Activated CD8-positive, alpha-beta T cell treated with anti-CD3 and anti-CD28 coated beads for 36 hours (primary cell): ENCODE measurements at places on chromosomes 1 and 21. TPM values are rescaled to one million over a fixed set of nuclear protein-coding genes. Genes with fewer than 3 reads are reported as not detected.

Gene CCDC30
- total RNA-seq = 0.60 TPM

Gene MAGOH
- 90.9 TPM for total RNA-seq

Gene KIF14
- total RNA-seq = 13.9 TPM

DNA sequence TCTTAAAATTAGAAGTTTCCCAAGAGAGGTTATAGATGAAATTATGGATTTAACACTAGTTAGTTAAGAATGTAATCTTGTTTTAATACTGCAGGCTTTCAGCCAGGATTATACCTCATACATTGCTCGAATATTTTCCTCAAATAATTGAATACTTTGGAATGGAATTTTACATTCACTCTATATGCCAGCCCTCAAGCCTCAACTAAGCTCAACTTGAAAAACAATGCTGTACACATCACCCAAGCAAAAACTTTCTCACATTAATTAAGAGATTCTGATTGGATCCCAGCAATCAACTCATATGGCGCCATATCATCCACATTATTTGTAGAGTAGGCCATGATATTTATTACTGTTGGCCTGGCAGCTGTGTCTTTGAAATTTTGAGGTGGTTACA is 710.7 kb upstream of the ADAMTS5 start:
- no peaks in the 10 kb centered on the region for H3K27me3 ChIP-seq
- H3K4me3 ChIP-seq = no peak overlapping the region
- no peaks in the 10 kb centered on the region for H3K36me3 ChIP-seq
- DNase-seq = no peak
- H3K4me1 ChIP-seq = no peaks in the 10 kb centered on the region

DNA sequence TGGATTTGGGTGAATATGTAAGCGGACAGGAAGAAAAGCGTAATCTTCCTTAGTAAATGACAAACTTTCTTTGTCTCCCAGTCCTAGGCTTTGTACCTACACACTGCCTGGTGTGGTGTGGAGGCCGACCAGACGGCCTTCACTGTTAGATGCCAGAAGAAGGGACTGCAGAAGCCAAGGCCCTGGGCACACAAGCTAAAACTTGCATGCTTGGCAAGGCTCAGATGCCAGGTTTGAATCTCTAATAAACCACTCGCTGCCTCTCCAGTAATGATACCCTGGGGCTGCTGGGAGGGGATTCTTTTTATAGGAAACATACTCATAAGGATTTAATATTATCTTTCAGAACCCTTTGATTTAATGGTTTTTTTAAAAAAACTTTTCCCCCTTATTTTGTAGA is 263.8 kb downstream of the PTPRC start:
- peaks cover 12% of the 10 kb centered on the region for H3K36me3 ChIP-seq
- H3K27me3 ChIP-seq = no peaks in the 10 kb centered on the region
- H3K4me3 ChIP-seq = no peak overlapping the region
- DNase-seq = no peak
- no peak overlapping the region for H3K27ac ChIP-seq

DNA sequence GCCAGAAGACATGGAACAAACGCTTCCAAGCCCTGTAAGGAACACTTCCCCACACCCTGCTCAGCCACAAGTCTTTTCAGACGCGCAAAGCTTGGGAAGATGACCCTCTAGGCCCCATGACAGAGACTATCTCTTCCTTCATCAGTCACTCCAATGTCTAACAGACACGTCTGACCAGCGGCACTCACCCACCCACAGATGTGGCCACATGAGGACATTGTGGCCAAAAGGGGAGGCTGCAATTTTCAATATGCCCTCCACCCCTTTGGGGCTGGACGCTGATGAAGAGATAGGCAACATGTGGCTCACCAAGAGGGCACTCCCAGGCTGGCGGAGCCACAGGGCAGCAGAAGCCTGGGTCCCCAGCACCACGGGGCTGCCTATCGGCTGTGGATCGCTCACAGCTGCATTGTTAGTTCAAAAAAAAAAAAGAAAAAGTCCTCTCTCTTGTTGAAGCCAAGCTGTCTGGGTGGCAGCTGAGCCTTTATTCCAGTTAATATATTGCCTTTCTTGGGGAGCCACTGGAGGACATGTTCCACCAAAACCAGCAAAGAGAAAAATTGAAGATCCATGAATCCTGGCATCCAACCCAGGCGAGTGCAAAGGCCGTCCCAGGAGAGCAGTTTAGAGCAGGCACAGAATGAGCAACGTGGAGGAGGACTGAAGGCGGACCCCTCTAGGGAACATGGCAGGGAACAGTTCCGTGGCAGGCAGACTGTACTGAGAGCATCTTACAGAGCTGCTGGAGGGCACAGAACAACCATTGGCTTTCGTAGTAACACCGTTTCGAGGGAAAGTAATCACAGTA is 52.7 kb upstream of the GPR153 start:
- H3K4me3 ChIP-seq = no peak overlapping the region
- H3K36me3 ChIP-seq = peaks cover 8% of the 10 kb centered on the region
- no peak overlapping the region for H3K27ac ChIP-seq
- DNase-seq = no peak

DNA sequence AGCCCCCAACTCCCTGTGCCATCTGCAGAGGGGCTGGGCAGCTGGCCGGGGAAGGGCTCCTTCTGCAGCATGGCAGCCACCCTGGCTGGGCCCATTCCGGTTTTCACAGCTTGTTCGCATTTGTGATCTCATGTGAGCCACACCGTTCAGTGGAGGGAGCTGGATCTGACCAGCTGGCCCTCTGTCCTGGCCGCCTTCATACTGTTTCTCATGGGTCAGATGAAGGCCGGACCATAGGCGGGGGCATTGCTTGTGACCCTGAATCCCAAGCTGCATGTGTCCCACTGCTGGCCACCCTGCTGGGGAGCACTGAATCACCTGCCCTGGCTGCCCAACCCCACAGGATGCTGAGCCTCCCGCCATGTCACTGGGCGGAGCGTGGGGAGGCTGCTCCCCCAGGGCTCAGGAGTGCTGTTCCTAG is 36.4 kb upstream of the PRSS38 start:
- no peaks in the 10 kb centered on the region for H3K27me3 ChIP-seq
- DNase-seq = no peak
- H3K36me3 ChIP-seq = no peaks in the 10 kb centered on the region
- no peak overlapping the region for H3K4me3 ChIP-seq
- peaks cover 7% of the 10 kb centered on the region for H3K4me1 ChIP-seq

GRCh38 chr1:208074353-208074752 is 163.4 kb upstream of the CD34 start:
- H3K27ac ChIP-seq = no peak overlapping the region
- H3K4me1 ChIP-seq = no peaks in the 10 kb centered on the region
- no peaks in the 10 kb centered on the region for H3K27me3 ChIP-seq
- no peak for DNase-seq

DNA sequence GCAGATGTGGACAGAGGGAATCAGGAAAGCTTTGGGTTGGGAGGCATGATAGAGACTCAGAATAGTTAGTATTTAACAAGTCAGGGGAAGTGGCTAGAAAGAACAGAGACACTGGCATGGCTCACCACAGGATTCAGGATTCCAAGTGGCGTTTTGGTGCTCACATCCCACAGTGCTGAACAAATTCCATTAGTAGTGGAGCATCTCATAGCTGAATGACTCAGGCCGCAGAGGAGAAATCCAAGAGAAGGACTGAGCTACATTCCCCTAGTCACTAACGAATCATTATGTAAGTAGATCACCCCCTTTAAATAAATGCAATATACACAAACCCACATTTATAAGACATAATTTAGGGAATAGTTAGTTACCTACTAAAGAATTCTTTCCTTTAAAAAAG is 5.0 kb upstream of the KCNJ9 start:
- H3K27ac ChIP-seq = no peak overlapping the region
- H3K4me3 ChIP-seq = no peak overlapping the region

DNA sequence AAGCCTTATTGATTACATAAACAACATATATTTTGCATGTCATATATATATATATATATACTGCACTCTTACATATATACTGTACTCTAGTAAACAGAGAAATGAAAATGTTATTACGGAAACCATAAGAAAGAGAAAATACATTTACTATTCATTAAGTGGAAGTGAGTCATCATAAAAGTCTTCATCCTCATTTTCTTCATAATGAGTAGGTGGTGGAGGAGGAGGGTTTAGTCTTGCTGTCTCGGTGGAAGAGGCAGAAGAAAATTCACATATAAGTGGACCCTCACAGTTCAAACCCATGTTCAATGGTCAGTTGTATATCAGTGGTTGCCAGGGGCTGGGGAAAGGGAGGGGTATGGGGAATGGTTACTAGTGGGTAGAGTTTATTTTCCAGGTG is 8.0 kb upstream of the IFNLR1 start:
- H3K4me3 ChIP-seq = no peak overlapping the region
- no peak for DNase-seq
- no peaks in the 10 kb centered on the region for H3K27me3 ChIP-seq
- no peak overlapping the region for H3K27ac ChIP-seq
- peaks cover 46% of the 10 kb centered on the region for H3K4me1 ChIP-seq
- H3K36me3 ChIP-seq = peaks cover 1% of the 10 kb centered on the region

DNA sequence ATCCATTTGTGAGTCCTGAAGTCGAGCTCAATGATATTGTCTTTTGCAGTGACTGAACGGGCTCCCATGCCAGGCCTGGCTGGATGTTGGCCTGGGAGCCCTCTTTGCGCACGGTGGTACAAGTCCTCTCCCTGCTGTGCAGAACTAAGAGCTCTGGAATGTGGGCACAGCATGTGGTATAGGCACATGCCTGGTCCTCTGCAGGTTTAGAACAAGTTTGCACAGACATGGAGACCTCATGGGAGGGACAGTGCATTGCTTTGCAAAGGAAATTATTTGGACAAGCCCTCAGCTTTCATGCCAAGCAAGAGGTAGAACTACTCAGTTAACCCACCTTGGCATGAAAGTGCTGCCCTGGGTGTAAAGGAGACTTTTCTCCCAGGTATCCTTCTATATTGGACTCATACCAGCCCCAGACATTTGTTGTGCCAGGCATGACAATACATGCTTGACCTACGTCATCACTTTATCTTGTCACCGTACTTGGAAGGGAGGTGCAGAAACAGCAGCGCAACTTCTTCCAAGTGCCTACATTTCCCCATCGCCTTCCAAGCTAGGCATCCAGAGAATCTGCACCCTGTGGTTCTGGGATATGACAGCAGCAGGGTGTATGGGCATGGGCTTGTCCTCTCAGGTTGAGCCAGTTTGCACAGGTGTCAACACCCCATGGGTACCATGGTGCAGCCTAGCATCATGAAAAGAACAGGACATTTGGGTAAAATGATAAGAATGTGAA is 37.6 kb upstream of the MRPS6 start:
- no peak overlapping the region for H3K4me3 ChIP-seq
- H3K27ac ChIP-seq = no peak overlapping the region
- no peaks in the 10 kb centered on the region for H3K36me3 ChIP-seq
- H3K27me3 ChIP-seq = no peaks in the 10 kb centered on the region
- peaks cover 17% of the 10 kb centered on the region for H3K4me1 ChIP-seq

GRCh38 chr1:100077531-100077930 is 55.2 kb downstream of the SASS6 start:
- peaks cover 40% of the 10 kb centered on the region for H3K36me3 ChIP-seq
- DNase-seq = no peak
- peaks cover 11% of the 10 kb centered on the region for H3K4me1 ChIP-seq
- H3K27me3 ChIP-seq = no peaks in the 10 kb centered on the region

- peaks cover 20% of the 10 kb centered on the region for H3K4me1 ChIP-seq
- no peak overlapping the region for H3K4me3 ChIP-seq
- peak; percentile 51 for DNase-seq
- peaks cover 2% of the 10 kb centered on the region for H3K27me3 ChIP-seq
Observed at GRCh38 chr1:59570524-59570923, 244.2 kb upstream of the HOOK1 start.
